Stimulated activated CD8-positive, alpha-beta memory T cell treated with anti-CD3 and anti-CD28 coated beads, Interleukin-4, amount 100 ng/mL, for 4 hours (primary cell): ENCODE measurements at places on chromosomes 5 and 9.

- DNase-seq: no peak
Measured at GRCh38 chr9:1878811-1879210, 136.3 kb upstream of the SMARCA2 start.

GRCh38 chr5:153555420-153556114 is 65.1 kb downstream of the GRIA1 start:
- no peak for DNase-seq

GRCh38 chr5:125848751-125849150 is 574.5 kb upstream of the GRAMD2B start:
- no peak for DNase-seq

DNA sequence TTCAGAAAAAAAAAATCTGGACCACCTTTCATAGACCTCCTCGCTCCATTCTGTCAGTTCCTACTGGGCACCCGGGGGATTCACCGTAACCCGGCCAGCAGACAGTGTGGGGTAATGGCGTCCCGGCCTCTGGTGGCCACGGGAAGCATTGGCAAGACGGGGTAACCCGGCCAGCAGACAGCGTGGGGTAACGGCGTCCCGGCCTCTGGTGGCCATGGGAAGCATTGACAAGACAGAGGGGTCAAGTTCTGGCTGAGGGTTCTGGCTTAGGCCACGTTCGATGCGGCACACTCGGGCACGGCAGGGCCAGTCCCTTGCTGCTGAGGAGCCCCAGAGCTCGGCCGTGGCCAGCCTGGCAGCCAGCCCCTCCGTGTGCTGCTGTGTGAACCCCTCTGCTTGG is 116.2 kb upstream of the RAPGEF1 start:
- no peak for DNase-seq
